ENCODE measurements at places on chromosomes 16 and 17.

DNA sequence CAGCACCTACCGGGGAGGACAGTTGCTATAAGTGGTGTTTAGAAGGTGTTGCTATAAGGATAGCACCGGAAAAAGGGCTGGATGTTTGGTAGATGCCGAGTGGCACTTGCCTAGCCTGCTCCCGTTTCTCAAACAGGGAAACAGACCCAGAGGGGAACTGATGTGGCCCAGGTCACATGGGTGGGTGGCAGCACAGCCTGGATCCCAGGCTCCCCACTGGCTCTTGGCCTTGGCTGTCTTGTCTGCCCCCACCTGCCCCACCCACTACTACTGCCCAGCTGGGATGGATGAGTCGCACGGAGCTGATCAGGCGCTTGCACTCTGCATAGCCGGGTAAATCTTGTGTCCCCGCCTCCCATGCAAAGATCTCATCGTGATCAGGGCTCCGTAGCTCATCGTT lies 7.2 kb downstream of the SMTNL2 start:
- DNase-seq: no peak

GRCh38 chr17:55783684-55784245 lies 32.9 kb downstream of the PCTP start:
- DNase-seq: no peak

GRCh38 chr16:21590796-21591195 lies 8.6 kb upstream of the METTL9 start:
- DNase-seq: no peak

DNA sequence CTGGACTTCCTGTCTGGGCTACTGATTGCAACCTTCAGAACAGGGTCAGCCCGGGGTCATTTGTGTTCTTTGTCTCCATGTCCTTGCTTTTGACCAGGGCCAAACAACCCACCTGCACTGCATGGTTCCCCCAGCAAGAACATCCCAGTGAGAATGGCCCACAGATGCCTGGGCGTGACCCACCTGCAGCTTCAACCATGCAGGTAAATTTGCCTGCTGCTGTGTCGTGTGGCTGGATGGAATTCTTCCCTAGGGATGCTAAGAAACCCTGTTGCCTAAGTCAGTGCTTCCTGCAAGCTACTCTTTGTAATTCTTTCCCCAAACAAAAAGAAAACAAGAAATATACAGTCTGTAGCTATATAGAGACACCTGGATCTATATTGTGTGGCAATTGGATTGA lies 12.5 kb downstream of the CDH13 start:
- no peak for DNase-seq

DNA sequence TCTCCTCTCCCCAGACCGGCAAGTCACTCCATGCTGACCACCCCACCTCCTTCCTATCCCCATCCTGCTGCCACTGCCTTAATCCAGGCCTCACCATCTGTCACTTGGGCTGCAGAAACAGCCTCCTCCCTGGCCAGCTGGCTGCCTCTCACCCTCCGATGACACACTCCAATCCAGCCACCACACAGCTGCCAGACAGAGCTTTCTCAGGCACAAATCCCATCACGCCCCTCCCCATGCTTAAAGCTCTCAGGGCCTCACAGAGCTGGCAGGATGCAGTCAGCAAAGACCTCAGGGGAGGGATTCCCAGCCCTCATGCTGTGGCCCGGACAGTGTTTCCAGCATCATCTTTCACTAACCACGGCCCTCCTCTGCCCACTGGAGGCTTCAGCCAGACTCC lies 13.7 kb downstream of the CAMKK1 start:
- no peak for DNase-seq

DNA sequence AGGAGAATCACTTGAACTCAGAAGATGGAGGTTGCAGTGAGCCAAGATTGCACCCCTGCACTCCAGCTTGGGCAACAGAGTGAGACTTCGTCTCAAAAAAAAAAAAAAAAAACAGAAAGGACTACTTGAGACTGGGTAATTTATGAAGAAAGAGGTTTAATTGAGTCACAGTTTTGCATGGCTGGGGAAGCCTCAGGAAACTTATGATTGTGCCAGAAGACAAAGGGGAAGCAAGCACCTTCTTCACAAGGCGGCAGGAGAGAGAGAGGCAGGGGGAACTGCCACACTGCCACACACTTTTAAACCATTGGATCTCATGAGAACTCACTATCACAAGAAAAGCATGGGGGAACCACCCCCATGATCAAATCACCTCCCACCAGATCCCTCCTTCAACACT lies 9.0 kb upstream of the MILR1 start:
- no peak for DNase-seq

GRCh38 chr16:20323591-20324117 lies 3.7 kb downstream of the GP2 start:
- no peak for DNase-seq

DNA sequence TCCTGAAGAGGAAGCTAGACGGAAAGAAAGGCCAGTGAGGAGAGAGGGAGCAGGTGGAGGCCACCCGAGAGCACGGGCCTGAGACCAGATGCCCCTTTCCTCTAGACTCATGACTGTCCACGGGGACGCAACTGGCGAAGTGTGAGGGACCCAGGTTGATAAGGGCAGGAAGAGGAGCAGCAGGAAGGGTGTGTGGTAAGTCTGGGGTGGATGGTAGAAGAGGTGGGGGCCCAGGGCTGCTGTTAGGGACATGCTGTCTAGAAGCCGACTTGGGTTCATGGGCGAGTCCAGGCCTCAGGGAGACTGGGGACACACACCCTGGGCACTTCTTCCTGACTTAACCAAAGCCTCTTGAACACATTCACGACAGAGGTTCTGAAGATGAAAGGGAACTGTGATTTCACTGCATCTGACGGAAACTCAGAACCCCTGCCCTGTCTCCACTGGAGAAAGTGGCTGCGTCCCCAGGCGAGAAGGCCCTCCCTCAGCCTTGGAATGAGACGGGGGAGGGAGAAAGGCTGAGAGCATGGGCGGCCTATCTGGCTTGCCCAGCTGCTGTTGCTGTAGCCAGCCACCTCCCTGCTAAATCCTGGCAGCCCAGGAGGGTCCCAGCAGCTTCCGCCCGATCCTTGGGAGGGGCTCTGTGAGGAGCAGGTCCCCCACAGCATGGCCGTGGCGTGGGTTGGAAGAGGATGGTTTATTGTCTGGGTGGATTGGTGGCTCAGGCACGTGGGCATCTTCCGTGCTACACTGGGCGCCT lies 6.0 kb downstream of the HIC1 start:
- no peak for DNase-seq

DNA sequence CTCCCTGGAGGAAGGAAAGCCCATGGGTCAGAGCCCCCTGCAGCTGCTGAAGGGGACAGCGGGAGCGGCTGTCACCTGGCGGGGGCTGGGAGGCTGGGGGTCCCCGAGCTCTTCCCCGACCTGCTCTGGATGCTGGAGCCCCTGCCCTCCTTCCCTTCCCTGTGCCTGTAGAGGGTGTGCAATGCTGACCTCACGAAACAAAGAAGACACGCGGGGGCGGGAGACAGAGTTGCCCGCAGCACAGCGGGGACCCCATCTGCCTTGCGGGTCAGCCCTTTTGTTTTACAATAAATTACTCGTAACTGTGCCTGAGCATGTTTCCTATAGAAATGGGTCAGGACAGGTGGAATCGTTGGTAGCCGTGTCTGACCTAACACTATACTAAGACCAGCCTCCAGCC lies 6.3 kb downstream of the SECTM1 start:
- no peak for DNase-seq

DNA sequence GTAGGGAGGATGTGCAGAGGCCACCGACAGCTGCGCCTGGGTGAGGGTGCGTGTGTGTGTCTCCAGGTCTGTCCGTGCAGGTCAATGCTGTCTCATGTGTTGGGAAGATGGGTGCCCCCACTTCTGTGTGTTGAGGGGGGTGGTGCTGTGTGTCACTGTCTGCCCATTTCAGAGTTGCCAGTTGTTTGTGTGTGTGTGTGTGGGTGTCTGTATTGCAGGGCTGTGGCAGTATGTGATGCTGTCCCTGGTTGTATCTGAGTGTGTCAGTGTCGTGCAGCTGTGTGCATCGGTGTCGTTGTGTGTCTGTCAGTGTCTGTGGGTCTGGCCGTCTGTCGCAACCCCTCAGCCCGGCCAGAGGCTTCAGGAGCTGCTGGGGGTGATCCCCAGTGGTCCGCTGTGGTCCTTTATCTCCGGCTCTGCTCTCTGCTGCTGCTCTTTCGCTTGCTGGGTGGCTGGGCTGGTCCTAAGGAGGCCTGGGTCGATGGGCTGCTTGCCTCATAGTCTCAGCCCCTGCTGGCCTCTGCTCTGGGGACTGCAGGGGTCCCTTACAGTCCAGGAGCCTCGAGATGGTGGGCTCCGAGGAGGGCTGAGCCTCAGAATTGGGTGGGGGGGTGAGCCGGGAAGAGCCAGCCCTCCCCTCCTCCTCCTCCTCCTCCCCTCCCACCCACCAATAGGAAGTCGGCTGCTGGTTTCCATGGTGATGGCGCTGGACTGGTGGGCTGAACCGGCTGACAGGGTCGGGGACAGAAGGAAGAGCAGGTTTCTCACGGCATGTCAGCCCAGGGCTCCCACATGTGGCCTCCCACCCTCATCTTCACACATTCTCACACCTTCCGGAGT lies at the start of gene TSPOAP1:
TSPOAP1 (minus strand) TSS at position 601 of the 840 bp plus-strand sequence. CDS start 875 bp downstream, outside the sequence.
- peak; percentile 67 for DNase-seq

All from activated CD4-positive, alpha-beta T cell treated with anti-CD3 and anti-CD28 coated beads, Interleukin-2, amount 50 U/mL, for 1 hour (primary cell).